ENCODE measurements at places on chromosomes 5 and 9.

DNA sequence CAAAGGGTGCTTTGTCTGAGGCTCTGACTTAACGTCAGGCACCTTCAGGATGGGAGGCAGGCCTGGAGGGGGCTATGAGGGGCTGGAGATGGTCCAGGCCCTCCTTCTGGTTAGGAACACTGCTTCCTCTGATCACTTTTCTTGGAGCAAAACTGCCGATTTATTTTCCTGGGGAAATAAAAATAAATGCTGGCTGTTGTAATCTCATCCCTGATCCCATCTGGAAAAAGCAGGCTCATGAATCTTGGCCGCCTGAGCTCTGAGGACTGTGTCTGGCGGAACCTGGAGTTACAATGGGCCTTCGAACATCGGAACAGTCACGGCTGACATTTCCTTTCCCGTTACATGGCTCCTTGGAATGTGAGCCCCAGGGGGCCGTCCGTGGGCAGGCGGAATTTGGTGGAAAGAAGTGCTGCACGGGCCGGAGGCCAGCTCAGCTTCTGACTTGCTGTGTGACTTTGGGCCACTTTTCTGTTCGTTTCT lies 157.8 kb downstream of the RGS3 start:
- DNase-seq = peak; percentile 92

DNA sequence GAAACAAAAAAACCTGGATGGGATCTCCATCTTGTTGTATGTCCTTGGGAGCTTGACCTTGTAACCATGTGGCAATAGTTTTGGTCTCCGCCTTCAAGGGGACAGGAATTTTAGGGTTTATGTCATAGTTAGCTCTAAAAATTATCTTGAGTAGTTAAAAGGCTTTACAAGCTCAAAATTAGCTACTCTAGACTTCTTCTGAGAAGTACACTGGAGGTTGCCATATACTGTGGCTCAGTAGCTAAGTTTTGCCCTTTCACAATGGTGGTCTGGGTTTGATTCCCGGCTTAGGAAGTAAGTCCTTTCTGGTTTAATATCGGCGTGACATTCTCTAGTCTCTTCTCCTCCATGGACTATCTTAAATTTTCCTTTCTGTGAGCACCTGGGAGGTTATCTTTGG lies 48.9 kb upstream of the DMAC1 start:
- DNase-seq = no peak

- DNase-seq = peak; percentile 14
Observed at GRCh38 chr5:107979291-107979690, 308.6 kb upstream of the EFNA5 start.

DNA sequence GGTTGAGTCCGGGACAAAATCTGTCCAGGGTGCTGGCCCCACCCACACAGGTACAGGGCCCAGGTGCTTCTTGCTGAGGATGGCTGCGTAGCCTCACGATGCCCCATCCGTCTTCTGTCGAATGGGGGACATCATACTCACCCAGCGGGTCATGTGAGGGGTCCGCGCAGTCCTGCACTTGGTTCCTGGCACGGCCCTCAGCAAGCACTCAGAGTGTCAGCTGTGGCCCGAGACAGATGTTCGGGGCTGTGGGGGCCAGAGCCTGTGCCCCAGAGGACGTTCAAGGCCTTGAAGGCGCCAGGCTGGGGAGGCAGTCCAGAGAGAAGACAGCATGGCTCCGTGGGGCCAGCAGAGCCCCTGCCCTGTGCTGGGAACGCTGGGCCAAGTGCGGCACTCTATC lies 27.8 kb downstream of the NR5A1 start:
- no peak for DNase-seq

GRCh38 chr9:91378695-91379127 lies 17.0 kb upstream of the AUH start:
- peak; percentile 33 for DNase-seq

DNA sequence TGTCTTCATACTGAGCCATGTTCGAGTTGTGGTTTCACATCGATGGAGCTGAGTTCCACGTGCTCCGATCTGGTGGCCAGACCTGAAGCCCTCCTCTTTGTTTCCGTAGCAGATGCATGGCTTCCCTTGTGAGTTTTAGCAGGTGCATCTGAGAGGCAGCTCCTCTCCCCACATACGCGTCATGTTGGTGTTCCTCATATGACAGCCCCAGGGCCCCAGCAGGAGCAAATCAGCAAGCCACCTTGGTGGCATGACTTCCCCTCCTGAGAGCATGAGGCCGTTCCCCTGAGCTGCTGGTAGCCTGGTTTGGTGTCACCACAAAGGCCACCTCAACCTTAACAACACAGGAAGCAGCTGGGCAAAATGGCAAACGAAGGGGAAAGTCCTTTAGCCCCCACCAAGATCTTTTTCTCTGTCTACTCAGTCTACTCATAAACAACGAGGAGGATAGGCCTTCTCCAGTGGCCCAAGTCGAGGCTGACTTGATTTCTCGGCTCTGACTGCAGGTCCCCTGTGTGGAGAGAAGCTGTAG lies 5.9 kb downstream of the CYFIP2 start:
- DNase-seq = no peak

DNA sequence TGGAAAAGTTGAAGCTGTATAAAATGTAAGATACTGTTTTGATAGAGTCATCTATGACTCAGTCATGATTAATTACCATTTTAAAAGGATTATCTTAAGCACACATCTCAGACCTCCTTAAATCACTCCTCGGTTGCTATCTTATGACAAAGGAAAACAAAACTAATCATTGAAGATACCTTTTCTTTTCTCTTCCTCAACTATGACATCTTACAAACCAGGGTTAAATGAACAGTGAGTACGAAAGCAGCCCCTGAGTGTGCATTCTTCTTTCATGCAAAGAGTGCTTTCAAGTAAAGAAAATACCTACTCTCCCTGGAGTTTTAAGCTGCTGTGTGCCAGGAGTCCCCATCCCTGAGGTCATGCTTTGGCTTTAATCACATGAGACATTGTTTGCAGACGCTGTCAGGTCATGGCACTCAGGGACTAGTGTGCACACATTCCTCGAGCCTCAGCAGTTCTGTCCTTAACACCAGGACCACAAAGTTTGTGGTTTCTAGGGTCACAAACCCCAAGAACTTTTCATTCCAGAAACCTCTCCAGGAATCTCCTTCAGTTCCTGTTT lies 86.7 kb upstream of the ICE1 start:
- DNase-seq = peak; percentile 49

DNA sequence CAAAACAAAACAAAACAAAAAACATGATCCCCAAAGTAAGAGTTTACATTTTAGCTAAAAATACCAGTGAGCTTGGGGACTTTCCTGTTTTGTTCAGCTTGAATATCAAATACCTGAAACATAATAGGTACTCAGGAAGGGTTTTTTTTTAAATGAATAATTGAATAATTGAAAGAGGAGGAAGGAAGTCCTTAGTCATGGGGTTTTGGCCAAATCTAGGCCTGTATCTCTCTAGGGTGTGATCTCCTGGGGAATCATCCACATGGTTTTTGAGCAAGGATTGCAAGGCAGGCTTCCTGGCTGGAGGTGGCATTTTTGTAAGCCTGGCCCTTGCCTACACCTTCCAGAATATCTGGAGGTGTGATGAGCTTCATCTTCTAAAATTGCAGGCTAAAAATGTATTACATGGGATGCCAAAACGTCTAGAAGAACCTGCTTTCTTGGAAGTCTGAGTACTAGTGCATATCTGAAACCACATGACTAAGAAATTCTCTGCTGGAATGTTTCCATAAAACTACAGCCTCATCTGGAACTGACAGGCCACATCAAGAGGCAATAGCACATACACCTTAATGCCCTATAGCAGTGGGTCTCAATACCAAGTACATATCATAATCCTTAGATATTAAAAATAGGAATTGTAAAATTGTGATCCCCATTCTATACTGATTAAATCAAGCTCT lies 10.4 kb downstream of the C9 start:
- no peak for DNase-seq

DNA sequence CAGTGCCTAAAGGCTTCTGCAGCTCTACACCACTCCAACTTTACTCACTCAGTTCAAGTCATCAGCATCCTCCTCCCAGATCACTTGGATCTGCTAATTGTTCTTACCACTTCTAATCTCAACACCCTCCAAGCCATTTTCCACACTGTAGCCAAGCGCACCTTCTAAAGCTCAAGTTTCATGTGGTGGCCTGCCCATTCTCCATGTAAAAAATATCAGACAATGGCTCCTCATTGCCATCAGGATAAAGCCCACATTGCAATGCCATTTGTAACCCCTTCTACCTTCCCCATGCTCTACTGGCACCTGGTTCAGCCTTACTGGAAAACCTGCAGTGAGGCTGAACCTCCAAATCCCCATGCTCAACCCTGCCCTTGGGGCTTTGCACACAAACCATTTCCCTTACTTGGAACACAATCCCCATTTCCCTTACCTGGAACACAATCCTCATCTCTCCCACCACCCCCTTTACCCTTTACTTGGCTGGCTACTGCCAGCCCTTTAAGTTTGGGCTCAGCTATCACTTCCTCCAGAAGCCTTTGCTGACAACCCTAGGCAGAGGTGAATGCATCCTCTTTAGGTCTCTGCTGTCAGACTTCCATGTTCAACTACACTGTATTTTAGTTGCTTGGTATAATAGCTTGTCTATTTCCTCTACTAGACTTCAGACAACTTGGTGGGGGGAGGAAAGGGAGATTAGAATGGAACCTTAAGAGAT lies 220.0 kb downstream of the TSSK1B start:
- no peak for DNase-seq

GRCh38 chr9:132293145-132293721 lies 61.6 kb downstream of the SETX start:
- no peak for DNase-seq

DNA sequence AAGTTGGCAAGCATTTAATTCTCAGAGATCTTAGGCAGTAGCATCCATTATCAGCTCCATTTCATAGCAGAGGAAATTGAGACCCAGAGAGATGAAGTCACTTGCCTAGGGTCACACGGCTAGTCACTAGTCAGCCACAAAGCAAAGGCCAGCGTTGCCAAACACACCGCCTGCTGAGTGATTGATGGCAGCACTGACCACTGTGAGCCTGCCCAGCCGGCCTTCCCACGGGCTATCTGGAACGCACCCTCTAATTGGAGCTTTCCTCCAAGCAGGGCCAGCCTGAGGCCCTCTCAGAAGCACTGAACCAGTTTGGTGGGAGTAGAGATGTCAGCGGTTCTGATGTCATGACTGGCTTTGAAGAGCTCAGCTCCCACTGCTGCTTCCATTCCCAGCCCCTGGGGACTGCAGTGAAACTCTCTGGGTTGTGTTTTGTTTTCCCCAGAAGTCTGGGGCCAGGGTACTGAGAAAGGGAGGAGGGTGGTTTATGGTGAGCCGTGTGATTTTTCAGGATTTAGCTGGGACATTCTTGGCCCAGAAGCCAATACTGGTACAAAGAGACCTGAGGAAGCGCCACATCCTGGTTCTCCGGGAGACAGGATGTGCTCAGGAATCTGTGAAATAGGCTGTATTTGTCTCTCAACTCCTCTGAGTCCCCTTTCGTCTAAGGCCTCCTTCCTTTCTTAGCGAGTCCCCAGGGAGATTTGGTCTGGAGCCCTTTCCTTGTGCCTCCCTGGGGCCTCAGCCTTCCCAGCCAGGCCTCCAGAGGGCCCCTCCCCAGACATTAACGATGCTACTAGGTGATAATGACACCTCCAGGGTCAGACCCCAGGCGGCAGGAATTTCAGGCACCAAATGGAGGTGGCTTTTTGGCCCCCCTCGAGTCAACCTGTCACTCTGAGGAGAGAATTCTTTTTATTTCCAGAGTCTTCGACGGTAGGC lies 44.5 kb downstream of the SPRY4 start:
- no peak for DNase-seq

GRCh38 chr5:133287500-133287899 lies 235.7 kb downstream of the HSPA4 start:
- peak; percentile 65 for DNase-seq

DNA sequence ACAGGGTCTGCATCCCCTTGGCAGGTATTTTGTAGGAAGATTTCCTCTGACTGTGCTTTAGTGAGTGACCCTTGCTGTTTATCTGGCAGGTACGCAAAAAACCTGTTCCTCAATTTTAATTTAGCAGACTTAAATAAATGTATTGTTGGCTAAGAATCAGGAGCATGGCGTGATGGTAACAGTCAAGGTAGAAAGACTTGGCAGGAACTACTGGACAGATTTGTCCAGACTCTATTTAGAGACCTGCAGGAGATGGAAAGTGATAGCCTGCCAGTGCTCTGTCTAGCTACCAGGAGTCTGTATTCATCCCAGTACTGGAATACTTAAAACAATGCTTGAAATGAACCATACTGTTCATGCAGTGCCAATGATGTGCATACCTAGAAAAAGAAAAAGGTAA lies 78.8 kb upstream of the MAST4 start:
- no peak for DNase-seq

DNA sequence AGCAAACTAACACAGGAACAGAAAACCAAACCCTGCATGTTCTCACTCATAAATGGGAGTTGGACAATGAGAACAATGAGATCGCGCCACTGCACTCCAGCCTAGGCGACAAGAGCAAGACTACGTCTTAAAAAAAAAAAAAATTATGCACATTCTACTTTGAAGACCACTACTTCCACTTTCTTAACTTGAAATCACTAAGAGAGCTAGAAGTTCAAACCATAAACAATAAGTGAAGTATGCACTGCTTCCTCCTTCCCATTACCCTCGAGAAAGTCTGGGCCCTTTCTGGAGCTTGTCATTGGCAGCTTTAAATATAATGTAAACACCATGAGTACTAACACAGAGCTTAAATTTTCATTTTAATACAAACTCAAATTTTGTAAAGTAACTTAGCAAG lies 94.9 kb downstream of the TLE1 start:
- DNase-seq = no peak

GRCh38 chr5:62707563-62707962 lies 128.9 kb downstream of the LRRC70 start:
- DNase-seq = no peak

GRCh38 chr5:55625589-55625909 lies 86.6 kb downstream of the SLC38A9 start:
- no peak for DNase-seq

DNA sequence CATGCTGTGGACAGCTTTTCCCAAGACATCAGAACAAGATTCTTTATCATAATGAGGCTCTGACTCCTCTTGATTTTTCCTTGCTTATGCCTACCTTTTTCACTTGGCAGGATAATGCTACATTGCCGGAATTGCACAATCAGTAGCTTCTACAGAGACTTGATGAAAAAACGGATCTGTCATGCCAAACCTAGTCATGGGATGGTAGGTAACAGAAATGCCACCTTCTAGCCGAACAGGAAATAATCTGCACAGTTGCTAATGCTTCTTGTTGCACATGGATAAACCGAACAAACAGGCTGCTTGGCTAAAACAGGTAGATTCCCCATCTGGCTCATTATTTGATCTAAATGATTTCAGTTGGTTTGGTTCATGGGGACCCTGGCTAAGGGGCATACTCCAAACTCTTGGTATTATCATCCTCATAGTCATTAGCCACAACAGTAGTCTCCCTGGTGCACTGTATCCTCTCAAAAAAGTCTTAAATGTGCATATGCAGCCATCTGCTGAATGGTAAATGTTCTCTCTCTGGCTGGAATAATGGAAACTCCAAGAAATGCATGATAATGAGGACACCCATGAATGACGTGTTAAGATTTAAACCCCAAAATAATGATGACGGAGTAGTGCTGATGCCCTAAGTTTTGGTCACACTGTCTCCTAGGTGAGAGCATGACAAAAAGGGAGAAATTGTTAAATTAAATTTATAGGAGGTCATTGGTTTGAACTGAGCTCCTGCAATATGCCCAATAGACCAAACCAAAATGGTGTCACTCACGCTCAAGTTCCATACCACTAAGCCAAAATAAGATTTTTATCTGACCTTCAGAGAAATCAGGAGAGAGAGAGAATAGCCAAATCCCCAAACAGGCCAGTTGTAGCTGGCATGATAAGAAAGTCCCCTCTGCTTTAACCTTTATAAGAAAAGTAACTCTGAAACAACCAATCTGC lies 47.0 kb downstream of the RAPGEF1 start:
- no peak for DNase-seq
